ENCODE measurements at places on chromosomes 7 and 10.

- DNase-seq, result no peak
Measured at GRCh38 chr10:63630931-63631680, 109.9 kb downstream of the REEP3 start.

GRCh38 chr10:55820478-55820877, 540.6 kb downstream of the ZWINT start:
- DNase-seq, result no peak

- DNase-seq, result no peak
Measured at GRCh38 chr10:131450216-131450765, 138.8 kb upstream of the TCERG1L start.

- DNase-seq, result peak; percentile 75
Measured at GRCh38 chr10:100656454-100656853, 88.9 kb upstream of the PAX2 start.

- peak; percentile 50 for DNase-seq
Measured at GRCh38 chr7:150370612-150371071, 2.0 kb downstream of the REPIN1 start.

DNA sequence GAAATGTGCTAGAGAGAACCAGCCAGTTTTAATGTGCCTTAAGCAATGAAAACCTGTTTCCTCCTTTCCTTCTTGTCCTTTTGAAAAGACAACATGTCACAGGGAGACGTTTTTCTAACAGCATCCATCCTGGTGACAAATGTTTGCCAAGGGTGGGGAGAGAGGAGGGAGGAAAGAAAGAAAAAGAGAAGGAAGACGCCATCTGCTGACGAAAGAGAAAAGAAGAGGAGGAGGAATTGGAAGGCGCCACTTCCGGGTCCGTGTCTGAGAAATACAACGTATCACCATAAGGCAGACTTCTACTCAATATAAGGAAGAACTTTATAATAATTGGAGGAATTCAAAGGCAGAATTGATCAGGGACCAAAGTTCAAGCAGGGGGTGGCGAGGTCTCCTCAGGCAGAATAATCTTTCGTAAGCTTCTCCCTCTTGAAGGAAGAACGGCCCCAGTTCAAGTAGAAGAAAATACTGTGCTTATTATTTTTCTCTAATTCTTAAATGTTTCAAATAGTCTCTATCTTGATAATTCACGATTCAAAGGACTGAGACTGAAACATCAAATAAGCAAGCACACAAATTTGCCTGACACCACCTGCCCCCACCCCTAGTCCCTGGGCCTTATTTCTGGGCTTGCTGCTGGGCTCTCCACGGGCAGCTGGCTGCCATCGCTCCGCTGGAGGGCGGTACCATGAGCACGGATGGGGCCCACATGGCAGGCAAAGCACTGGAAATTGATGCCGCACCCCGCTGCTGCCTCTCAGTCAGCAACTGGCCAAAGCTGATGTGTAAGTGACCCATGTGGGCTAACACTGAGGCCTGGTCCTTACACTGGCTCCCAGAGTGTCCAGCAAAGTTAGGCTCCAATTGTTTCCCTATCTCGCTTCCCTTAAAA, 273.7 kb upstream of the KLF14 start:
- DNase-seq, result peak; percentile 71

GRCh38 chr7:43552122-43552521, 30.8 kb upstream of the STK17A start:
- no peak for DNase-seq

- DNase-seq, result no peak
Measured at GRCh38 chr10:46541735-46542566, 14.5 kb downstream of the GPRIN2 start.

DNA sequence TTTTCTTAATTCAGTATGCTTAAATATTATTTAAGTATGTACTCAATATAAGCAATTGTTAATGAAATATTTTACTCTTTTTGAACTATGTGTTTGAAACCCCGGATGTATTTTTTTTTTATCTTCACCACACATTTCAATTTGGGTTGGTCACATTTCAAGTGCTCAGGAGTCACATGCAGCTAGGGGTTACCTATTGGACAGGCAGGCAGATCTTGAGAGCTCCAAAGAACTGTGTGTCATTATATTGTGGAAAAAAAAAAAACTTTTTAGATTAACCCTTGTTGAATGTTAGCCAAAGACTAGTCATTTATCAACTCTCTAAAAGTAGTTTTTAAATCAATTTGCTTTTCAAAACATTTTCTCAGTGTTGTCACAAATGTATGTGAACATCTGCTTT, 37.2 kb downstream of the IKZF1 start:
- no peak for DNase-seq

DNA sequence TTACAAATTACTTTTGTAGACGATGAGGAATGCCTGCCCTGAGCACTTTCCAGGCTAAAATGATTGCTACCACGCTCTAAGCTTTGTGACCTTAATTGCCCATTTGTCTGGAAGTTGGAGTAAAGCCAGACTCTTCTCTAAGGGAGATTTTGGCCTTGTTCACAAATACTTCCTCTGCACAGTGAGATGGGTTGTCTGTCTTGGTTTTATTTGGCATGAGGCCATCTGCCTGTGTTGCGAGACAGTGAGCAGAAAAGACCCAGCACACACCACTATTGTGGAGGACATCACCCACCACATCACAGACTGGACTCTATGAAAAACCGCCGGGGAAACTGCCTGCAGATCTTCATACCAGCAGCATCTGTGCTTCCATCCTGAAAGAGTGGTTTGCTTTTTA, 138.4 kb downstream of the BICC1 start:
- DNase-seq, result no peak

GRCh38 chr10:7389346-7389745, 21.5 kb downstream of the SFMBT2 start:
- DNase-seq, result no peak

DNA sequence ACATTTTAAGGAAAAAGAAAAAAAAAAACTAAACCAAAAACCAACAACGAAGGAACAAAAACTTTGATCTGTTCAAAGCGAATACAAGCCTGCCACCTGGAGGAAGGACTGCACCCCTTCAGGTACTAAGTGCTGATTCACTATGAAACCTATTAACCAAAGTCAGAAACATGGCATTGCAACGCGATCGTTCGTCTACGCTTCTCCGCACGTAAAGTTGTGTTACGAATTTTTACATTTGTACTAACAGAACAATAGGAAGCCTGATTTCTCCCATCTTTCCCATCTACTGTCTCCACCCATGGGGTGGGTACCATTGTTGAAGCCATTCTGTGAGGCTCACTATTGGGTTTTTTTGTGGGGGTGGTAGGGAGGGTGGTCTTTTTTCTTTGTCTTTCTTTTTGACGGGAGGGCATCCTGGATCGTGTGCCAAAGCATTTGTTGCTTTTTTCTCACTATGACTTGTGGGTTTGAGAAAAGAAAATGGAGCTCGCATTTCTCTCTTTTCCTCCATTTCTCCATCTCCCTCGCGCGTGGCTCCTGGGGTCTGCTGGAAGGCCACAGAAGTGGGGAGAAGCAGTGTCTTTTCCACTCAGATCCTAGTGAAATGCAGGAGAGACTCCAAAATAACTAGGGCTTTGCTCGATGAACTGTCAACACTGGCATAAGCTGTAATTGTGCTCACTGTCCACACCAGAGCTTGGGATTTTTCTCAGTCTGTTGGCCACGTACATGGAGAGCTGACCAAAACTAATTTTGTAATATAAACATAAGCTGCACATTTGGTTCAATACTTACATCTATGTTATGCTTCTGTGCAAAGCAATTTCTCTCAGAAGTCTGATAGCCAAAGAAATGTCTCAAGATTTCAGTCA, 100.9 kb upstream of the YAE1 start:
- peak; percentile 76 for DNase-seq

DNA sequence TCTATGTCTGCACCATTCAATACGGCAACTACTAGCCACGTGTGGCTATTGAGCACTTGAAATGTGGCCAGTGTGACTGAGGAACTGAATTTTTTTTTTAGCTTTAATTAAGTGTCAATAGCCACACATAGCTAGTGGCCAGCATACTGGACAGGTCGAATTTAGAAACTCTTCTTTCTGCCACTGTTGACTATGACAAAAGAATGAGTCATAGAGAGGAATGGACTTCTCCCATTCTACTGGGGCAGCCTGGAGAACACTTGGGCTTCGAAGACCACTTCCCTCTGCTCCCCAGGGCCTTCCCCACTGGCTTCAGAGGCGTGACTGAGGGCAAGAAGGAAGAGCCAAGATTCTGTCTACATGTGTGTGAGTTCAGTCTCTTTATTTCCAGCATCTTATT, 137.5 kb downstream of the SNX10 start:
- no peak for DNase-seq

- no peak for DNase-seq
Measured at GRCh38 chr7:144670218-144670617, 165.6 kb downstream of the TPK1 start.

- no peak for DNase-seq
Measured at GRCh38 chr7:31720366-31720765, 33.4 kb downstream of the PPP1R17 start.

DNA sequence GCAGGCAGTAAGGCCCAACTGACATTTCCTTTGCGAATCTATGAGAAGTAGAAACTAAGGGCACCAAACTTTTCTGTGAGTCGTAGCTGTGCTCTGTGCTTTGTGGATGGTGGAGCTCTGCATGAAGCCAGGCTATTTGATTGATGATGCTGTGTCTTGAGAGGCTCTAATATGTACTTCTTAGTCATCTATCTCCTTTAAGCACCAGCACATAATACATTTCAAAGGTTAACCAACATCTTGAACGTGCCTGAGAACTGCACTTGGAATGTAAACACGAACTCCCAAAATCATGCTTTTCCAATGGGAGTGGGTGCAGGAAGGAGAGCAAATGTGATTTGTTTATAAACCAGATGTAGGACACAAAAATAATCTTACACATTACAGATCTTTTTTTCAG, 411.6 kb downstream of the PARD3 start:
- DNase-seq, result no peak

DNA sequence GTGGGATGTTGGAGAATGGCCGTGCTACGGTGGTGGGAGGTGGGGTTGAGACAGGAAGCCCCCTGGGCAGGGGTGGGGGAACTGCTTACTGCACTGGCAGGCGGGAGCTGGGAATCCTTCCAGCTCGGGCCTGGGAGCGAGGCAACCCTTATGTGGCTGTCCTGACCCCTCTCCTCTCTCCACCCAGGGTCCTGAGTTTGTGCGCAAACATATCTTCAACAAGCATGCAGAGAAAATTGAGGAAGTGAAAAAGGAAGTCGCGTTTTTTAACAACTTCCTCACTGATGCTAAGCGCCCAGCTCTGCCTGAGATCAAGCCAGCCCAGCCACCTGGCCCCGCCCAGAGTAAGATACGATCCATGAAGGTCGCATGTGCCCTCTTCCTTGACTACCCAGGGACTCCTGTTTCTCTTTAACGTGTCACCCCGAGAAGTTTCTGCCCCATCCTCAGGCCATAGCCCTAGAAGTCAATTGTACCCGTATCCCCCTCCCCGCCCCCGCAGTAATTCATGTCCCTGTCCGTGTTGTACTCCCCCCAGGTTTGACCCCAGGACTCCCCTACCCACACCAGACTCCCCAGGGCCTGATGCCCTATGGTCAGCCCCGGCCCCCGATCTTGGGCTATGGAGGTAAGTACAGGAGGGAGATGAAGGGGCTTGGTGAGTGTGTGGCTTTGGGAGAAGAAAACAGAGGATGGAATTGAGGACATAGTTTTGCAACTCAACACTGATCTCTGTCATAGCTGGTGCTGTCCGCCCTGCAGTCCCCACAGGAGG, 1.8 kb downstream of the UFSP1 start:
- no peak for DNase-seq

DNA sequence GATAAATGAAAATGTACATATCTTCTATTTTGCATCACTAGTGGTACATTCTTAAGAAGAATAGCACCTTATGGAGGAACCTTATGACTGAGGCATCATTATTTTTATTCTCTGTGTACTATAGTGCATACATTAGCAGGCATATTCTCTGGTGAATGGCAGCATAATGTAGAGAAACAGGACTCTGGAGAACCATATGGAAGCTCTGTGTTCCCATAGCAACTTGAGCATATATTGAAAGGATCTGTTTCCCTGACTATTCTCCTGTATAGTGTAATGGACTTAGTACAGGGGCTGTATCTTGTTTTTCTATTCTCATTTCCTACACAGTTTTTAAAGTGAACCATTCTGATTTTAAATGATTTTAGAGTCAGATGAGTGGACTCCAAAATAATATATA, 128.4 kb upstream of the SMIM30 start:
- no peak for DNase-seq

- DNase-seq, result no peak
Measured at GRCh38 chr7:106424476-106425016, 139.8 kb upstream of the NAMPT start.

GRCh38 chr7:24403557-24403956, 119.6 kb downstream of the NPY start:
- no peak for DNase-seq

DNA sequence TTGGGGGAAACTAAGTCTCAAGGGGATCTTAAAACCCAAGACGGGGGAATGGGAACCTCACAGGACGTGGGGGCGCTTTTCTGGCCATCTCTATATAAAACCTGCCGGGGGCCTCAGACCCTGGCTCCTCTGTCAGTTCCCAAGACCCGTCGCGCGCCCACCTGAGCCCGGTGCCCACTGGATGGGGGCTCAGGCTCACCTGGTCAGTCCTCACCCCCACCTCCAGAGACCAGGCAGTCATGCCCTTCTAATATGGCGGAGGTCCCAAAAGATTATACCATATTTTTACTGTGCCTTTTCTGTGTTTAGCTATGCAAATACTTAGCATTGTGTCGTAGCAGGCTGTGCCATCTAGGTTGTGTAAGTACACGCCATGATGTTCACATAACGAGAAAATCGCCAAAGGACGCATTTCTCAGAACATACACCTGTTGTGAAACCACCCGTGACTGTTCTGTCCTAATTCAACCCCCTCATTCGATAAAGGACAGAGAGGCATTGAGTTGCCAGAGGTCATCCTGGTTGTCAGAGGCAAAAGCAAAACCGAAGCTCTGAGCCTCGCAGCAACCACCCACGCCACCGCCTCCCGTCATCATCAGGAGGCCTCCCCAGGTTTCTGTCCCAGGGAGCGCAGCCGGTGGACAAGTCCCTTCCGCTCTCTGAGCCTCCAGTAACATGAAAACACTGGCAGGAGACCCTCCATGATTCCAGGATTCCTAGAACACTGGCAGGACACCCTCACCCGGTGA, 28.9 kb downstream of the OAT start:
- no peak for DNase-seq

DNA sequence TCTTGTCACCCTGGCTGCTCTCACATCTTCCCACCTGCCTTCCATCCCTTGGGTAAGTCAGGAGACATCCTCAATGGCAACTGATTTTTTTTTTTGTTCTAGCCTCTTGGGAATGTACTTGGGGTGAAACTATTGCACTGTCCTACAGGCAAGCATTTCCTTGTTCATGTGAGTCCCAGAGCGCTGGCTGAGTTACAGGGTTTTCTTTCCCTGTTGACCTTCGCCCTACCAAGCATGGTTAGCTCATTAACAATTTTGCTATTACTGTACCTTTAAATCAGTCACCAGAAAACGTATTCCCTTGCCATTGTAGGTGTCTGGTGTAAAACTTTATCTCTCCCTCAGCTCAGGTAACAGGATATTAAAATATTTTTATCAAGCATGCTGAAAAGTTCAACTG, 98.9 kb downstream of the PRLHR start:
- no peak for DNase-seq

- no peak for DNase-seq
Measured at GRCh38 chr10:133241501-133242205, 4.0 kb downstream of the VENTX start.

- DNase-seq, result peak; percentile 42
Measured at GRCh38 chr7:31883761-31884164, 186.4 kb downstream of the PDE1C start.

All from AG20443 (cell line).